Astrocyte of the spinal cord (primary cell): ENCODE measurements at places on chromosomes 13 and 19.

DNA sequence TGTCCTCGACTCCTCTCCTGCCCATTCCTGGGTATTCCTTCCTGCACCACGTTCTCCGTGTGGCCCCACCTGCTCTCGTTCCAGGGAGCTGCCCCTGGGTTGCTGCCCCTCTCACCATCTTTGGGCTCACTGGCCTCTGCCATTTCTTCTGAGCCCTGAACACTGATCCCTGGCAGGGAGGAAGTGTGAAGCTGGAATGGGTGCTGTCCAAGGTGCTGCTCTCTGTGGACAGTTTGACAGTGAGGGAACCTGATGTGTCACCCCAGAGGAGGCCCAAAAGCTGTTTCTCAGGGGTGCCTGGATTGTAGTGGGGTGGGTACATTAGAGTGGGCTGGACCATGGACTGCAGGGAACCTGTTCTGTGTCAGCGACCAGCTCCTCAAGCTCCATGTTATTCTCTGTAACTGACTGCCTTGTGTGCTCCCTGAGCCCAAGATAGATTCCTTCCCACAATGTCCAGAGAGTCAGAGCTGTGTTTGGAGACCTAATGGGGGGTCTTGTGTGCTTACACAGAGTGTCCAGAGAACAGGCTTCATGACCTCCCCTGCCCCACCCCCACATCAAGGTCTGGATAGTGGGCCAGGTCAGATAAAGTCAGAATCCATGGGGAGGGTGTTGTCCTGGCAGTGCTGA, 7.2 kb upstream of the CEACAM8 start:
- no peak for DNase-seq

GRCh38 chr19:11633223-11633622, 35.9 kb downstream of the ZNF627 start:
- no peak for DNase-seq

GRCh38 chr13:50919277-50919676, 9.7 kb downstream of the RNASEH2B start:
- no peak for DNase-seq

GRCh38 chr13:37663724-37664123, 65.2 kb upstream of the POSTN start:
- DNase-seq: no peak

DNA sequence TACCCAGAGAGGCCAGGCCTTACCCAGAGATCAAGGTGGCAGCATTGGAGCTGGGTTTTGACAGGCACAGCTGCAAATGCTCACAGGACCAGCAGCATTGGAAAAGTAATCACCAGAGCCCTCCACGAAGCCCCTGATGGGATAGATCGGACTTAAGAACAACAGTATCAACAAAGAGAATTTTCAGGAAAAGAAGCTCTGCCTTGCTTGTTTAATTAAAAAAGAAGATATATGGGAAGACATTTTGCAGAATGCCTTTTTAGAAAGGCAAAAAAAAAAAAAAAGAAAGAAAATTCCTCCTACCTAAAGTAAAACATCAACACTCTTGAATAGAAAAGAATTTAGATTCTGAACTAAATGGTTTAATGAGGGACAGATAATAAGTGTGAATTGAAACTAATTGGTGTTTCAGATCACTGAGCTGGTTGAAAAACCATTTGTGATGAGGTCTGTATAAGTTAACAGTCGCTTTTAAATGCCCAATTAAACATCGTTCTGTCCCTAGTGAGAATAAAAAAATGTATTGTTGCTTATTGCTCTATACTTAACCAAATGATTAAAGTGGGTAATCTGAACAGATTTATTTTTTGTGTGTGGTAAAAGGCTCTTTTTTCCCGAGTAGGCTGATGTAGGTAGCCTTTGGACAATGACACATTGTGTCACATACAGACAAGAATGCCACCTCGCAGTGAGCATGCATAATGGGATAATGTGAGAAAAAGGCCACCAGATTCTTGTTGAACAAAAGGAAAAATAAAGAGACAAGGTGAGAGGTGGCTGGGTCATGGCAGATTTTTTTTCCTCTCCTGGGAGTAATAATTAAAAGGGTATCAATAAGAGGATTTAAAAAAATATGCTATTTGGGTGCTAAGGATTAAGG, 93.0 kb upstream of the ARGLU1 start:
- DNase-seq: no peak

- DNase-seq: no peak
These were observed 7.2 kb upstream of the BCL3 start for GRCh38 chr19:44741258-44741731.

DNA sequence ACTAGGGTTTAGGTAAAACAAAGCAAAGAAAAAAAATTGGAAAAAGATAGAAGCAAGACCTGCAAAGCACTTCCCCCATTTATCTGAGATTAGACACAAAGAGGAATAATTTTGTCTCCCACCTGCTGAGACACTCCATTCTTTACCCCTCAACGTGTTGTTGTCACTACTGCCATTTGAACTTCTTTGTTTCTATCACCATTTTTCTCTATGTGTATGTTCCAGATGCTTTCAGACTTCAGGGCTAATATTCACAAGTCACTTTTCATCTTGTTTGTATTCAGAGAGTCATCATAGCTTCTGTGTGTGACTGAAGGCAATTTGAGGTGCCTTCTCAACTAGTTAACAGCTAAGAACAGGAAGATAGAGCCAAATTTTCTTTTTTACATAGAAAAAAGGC, 512.5 kb downstream of the TBC1D4 start:
- DNase-seq: no peak

GRCh38 chr19:46607448-46607841, 6.3 kb downstream of the CALM3 start:
- DNase-seq: no peak

GRCh38 chr19:42285541-42285941, 16.4 kb upstream of the PRR19 start:
- no peak for DNase-seq

DNA sequence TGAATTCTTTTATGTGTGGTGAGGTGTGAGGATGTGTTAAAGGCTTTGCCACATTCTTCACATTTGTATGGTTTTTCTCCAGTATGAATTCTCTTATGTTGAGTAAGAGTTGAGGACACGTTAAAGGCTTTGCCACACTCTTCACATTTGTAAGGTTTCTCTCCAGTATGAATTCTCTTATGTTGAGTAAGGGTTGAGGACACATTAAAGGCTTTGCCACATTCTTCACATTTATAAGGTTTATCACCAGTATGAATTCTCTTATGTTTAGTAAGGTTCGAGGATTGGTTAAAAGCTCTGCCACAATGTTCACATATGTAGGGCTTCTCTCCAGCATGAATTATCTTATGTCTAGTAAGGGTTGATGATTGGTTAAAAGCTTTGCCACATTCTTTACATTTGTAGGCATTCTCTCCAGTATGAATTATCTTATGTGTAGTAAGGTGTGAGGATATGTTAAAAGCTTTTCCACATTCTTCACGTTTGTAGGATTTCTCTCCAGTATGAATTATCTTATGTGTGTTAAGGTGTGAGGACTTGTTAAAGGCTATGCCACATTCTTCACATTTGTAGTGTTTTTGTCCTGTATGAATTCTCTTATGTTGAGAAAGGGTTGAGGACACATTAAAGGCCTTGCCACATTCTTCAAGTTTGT, 27.1 kb downstream of the ZNF724 start:
- no peak for DNase-seq

GRCh38 chr19:2867025-2867991, at the start of gene ZNF556:
TSS of gene ZNF556 (plus strand) at chr19:2867335. CDS start at chr19:2867422, 87 bp downstream.
- no peak for DNase-seq

- DNase-seq: no peak
These were observed 9.9 kb upstream of the PLA2G4C start for GRCh38 chr19:48120505-48120904.

- DNase-seq: no peak
These were observed at the start of gene STXBP2 for GRCh38 chr19:7636691-7637373. TSS of gene STXBP2 (plus strand) at chr19:7637110. CDS start at chr19:7637150, 40 bp downstream.

GRCh38 chr19:41529484-41530183, 46.3 kb upstream of the CEACAM21 start:
- no peak for DNase-seq

GRCh38 chr13:48165727-48166126, 67.3 kb upstream of the ITM2B start:
- no peak for DNase-seq

- DNase-seq: no peak
These were observed 489.1 kb upstream of the TSHZ3 start for GRCh38 chr19:31838163-31838815.

GRCh38 chr13:46213242-46213641, 1.5 kb downstream of the LRRC63 start:
- no peak for DNase-seq

- DNase-seq: no peak
These were observed 36.1 kb downstream of the CSNK1G2 start for GRCh38 chr19:1977120-1977519.

- no peak for DNase-seq
These were observed 1.3 kb downstream of the SHISA7 start for GRCh38 chr19:55441692-55442321.

DNA sequence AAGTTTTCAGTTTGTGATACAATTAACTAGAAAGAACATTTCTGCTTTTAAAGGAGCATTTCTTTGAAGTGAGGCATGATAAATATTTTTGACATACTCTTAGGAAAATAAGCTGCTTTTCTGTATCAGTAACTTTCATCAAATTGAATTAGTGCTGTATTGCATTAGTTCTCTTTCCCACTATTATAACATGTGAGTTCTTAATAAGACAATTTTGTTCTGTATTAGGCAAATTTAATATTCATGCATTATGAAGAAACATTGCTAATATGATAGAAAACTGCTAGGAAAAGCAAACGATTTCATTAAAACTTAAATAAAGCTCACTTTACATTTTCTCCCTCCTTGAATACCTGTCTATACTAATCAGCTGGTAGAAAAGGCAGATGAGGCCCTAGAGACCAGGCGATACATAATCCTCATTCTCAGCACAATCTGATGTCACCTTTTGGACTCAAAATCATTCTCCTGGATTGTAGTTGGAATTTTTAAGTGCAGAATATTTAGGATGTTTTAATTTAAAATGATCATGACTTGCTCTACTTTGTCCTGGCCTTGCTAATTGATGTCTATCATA, 1636.8 kb downstream of the PCDH9 start:
- DNase-seq: no peak

GRCh38 chr19:28966737-28967399, 246.1 kb downstream of the UQCRFS1 start:
- peak; percentile 1 for DNase-seq

DNA sequence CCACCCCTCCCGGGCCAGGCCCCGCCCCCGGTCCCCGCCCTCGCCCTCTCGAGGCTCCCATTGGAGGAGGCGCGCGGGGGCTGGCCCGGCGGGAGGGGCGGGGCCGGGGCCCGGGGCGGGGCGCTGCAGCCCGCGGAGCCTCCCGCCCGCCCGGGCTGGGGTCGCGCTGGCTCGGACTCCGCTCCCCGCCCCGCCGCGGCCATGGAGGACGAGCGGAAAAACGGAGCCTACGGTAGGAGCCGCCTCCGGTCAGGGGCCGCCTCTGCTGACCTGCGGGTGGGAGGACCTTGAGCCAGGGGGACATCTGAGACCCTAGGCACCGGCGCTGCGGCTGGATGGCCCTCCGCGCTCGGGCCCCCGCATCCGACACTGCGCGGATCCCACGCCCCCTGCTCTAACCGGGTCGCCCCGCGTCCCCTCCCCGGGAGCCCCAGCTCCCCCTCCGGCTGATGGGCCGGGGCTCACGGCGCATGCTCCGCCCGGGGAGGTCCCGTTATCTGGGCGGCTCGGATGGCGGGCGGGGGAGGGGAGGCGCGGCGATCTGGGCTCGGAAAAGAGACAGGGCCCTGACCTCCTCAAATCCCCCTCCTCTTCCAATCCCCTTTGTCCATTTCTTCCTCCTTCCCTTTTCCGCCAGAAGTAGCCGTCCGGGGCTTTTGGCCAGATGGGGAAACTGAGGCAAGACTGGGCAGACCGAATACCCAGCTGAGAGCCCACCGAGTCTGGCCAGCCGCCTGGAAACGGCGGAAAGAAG, 15.4 kb upstream of the AP1M2 start:
- peak; percentile 63 for DNase-seq

- no peak for DNase-seq
These were observed 494.6 kb downstream of the DCT start for GRCh38 chr13:93984876-93985275.

GRCh38 chr13:34156841-34157365, 339.0 kb downstream of the RFC3 start:
- peak; percentile 96 for DNase-seq

GRCh38 chr13:46885018-46885417, 11.8 kb downstream of the HTR2A start:
- DNase-seq: no peak
